Activated CD4-positive, alpha-beta memory T cell treated with anti-CD3 and anti-CD28 coated beads for 36 hours (primary cell): ENCODE measurements at places on chromosomes 6 and 20. TPM values are rescaled to one million over a fixed set of nuclear protein-coding genes. Genes with fewer than 3 reads are reported as not detected.

LY6G5B gene
- 11.6 TPM for total RNA-seq

OR2B6 gene
- not detected for total RNA-seq

RTEL1 gene
- total RNA-seq: 38.0 TPM

ANKRD66 gene
- not detected for total RNA-seq

METTL24 gene
- total RNA-seq: not detected

PDE7B gene
- 0.12 TPM for total RNA-seq

VIP gene
- not detected for total RNA-seq

SEMG1 gene
- not detected for total RNA-seq

IP6K3 gene
- total RNA-seq: not detected

PDSS2 gene
- total RNA-seq: 9.8 TPM

EPHA7 gene
- total RNA-seq: not detected

ZSCAN9 gene
- 2.8 TPM for total RNA-seq

PTCRA gene
- not detected for total RNA-seq

GRCh38 chr6:30864325-30864724 is 20.0 kb upstream of the DDR1 start:
- DNase-seq: no peak

DNA sequence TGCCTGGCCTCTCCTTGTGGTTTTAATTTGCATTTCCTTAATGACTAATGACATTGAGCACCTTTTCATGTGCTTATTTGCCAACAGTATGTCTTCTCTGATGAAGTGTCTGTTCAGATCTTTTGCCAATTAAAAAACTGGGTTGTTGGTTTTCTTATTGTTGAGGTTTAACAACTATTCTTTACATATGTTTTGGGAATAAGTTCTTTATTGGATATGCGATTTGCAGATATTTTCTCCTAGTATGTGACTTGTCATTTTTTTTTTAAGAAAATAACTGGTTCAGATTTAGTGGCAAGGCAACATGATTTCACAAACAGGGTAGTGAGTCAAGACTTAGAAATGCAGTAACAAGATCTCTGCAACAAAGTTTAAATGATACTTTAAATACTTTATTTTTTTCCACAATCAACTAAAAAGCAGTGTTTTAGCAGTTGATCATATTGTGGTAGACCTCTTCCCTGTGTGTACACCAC is 67.8 kb downstream of the TIAM2 start:
- no peak for DNase-seq

- DNase-seq: no peak
These were observed 509.9 kb upstream of the ID4 start for GRCh38 chr6:19327241-19327640.

- no peak for DNase-seq
These were observed 212.3 kb upstream of the PMEPA1 start for GRCh38 chr20:57922083-57922482.

GRCh38 chr6:782141-782540 is 89.2 kb upstream of the EXOC2 start:
- DNase-seq: no peak

- DNase-seq: no peak
These were observed 134.9 kb downstream of the PLCB1 start for GRCh38 chr20:8267009-8267408.

DNA sequence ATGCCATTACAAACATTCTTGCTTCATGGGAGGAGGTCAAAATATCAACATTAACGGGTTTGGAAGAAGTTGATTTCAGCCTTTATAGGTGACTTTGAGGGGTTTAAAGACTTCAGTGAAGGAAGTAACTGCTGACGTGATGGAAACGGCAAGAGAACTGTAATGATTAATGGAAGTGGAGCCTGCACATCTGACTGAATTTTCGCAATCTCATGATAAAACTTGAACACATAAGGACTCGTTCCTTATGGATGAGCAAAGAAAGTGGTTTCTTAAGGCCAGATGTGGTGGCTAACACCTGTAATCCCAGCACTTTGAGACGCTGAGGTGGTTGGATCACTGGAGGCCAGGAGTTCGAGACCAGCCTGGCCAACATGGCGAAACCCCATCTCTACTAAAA is 226.1 kb downstream of the BCAS1 start:
- no peak for DNase-seq

- no peak for DNase-seq
These were observed 52.0 kb upstream of the KLHL31 start for GRCh38 chr6:53717566-53717965.

GRCh38 chr6:15109338-15110090 is 136.4 kb upstream of the JARID2 start:
- DNase-seq: no peak

- no peak for DNase-seq
These were observed 59.7 kb downstream of the PFDN4 start for GRCh38 chr20:54267483-54268003.

DNA sequence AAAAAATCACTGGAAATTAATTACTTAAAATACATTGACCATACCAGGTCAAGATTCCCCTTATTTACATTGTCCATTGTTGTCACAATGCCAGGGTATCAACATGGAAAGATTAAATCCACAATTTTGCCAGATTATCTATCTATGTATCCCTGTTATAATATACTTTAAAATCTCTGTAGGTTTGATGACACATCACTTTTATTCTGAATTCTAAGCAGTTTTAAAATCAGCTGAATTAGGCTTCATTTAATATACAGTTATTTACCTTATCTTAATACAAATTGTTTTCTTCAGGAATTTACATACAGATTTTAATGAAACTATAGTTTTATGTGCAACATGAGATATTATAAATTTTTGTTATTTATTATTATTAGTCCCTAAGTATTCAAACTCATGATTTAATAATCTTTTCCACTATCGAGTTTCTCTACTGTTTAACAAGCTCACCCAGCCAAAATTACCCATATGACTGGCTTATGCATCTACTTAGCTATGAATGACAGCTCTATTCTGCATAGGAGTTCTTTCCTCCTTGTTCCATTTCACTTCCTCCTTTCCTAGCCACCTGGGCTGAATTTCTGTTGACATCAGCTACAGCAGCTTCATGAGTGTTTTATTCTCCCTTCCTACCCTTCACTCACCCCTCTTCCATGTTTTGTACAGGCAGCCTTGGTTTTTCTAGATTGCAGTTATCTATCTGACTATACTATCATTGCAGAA is 654.2 kb upstream of the MAP3K7 start:
- no peak for DNase-seq

GRCh38 chr6:84791233-84791632 is 26.8 kb upstream of the TBX18 start:
- no peak for DNase-seq

DNA sequence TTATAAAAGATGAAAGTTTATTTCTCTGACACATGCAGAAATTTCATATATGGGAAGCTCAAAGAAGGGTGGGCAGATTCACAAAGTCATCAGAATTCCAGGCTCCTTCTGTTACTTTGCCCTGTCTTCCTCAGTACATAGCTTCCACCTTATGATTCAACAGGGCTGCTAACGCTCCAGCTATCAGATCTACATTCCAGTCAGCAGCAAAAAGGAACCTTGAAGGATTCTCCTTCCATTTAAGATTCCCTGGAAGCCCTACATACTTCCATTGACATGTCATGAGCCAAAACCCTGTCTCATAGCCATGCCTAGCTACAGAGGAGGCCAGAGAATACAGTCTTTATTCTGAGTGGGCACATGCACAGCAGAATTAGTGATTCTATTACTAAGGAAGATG is 103.3 kb downstream of the NCR2 start:
- DNase-seq: no peak

DNA sequence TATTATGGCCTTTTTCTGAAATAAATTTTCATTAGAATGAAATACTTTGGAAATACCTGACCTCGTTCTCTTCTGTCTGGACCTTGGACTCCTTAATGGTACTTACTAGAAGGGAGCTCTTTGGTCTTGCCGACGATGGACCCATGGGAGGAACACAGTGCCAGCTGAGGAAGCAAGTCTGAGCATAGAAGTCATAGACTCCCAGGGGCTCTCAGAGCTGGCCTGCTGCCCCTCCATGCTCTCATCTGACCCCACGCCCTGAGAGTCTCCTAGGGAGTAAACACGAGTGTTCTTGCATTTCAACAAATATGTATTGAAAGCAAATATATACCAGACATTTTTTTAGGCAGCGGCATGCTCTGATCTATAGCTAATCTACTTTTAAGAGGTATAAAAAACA is 87.8 kb downstream of the PLEKHG1 start:
- no peak for DNase-seq

- DNase-seq: no peak
These were observed 163.2 kb upstream of the RNF217 start for GRCh38 chr6:124798942-124799496.

GRCh38 chr6:111603040-111603439 is 2.6 kb downstream of the TRAF3IP2 start:
- no peak for DNase-seq

- DNase-seq: no peak
These were observed 111.1 kb downstream of the FOXA2 start for GRCh38 chr20:22473293-22473692.

DNA sequence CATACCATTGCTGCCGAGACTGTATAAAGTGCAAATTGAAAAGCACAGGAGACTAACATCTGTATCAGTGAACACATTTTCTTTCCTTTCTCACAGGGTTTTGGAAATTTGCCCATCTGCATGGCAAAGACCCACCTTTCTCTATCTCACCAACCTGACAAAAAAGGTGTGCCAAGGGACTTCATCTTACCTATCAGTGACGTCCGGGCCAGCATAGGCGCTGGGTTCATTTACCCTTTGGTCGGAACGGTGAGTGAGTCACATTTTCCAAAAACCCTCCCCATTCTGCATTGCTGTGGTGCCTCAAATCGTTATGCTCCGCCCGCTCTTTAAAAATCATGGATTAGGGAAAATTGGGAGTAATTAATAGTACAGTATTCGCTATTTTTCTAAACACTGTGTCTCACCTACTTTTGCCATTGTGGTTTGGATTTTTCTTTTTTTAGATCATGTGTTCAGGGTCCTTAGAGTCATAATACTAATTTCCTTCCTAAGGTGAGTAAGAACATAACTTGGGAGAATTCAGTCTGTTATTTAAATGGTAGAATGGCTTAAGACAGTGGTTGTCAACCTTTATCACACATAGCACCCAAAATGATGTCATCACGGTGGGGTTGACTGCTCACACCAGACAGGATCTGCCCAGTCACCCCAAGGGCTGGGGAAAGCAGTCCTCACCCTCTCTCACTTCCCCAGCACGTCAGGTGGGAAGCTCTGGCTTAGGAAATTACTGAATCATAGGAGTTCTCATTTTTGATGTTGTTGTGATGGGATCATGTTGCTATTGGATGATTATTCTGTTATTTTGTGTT is 171.6 kb downstream of the MTHFD1L start:
- peak; percentile 47 for DNase-seq

GRCh38 chr6:35449287-35449881 is 2.8 kb upstream of the FANCE start:
- DNase-seq: peak; percentile 44

- no peak for DNase-seq
These were observed 282.9 kb downstream of the CLIC5 start for GRCh38 chr6:45732731-45733130.

- no peak for DNase-seq
These were observed 663.3 kb upstream of the ADGRB3 start for GRCh38 chr6:67971812-67972211.

DNA sequence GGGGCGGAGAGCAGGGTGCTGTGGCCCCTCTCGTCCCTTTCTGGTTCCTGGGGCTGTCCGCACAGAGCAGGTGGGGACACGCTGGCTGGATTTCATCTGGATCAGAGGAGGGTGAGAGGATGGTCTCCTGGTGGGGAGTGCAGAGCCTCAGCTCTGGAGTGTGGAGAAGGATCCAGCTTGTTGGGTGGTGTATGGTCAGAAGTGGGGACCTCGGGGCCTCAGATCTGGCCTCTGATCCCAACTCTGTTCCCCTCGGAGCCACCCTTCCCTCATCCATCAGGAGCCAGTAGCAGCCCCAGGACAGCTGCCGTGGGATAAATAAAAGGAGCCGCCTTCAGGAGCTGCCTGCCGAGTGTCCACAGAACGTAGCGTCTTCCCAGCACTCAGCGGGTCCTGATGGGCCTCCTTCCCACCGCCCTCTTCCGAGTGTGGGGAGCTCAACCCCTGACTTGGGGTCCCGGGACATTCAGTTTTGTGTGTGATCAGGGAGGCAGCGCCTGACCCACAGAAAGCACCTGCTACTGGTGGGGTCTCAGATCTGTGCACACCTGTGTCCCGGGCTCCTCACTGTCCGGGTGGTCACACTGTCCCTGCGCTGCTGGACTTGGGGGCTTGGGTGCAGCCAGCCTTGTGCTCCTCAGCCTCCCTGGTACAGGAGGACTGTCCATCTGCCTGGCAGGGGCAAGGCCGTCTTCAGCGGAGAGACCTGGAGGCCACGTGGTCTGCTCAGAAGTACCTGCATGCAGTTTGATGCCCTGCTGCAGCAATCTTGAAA is 25.4 kb upstream of the BHLHE23 start:
- no peak for DNase-seq

DNA sequence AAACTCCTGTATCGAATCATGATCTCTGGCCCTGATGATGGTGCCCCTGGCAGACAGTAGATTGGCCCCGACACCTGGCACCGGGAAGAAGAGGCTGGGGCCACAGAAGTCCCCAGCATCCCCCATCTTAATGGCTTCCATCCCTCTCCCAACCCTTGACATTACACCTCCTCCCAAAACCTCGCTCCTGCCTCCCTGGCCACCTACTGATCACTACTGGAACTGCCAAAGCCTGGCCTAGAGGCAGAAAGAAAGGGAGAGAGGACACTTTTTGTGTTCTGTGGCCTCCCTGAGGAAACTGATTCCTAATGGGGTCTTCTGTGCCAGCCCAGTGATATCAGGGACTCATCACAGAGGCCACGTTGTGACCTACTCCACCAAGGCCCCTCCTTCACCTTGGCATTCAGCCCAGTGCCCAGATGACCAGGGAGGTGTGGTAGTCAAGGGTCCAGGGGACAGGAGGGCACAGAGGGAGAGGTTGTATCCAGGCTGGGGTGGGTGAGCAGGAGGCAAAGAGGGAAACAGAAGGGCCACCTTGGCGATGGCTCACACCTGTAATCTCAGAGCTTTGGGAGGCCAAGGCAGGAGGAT is 6.1 kb downstream of the C20orf173 start:
- DNase-seq: peak; percentile 44

DNA sequence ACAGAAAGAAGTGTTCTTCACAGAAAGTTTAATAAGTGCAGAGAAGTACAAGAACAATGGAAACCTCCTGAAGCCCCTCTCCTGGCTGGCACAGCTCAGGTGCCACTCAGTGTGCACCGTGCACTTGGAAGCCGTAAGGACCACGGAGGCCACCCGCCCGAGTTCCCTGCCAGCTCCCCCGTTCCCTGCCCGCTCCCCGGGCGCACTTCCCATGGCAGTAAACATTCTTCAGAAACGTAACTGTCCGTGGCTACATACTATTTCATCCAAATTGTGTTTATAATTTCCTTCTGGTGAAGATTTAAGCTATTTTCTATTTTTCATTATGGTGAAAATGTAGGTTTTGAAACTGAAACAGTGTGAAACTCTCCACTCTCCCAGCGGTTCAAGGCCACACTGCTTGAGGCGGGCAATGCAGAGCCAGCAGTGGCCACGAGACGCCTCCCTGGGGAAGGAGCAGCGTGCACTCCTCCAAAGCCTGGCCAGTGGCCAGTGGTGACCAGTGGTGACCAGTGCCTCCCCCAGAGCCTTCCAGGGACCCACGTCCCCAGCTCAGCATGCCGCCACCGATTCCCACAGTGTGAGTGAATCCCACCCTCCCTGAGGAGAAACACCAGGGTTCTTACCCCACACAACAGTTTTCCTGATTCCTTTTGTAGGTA is 46.4 kb downstream of the TAF4 start:
- DNase-seq: no peak

GRCh38 chr6:7108964-7109836 is 1.4 kb downstream of the RREB1 start:
- DNase-seq: peak; percentile 55
